Activated naive CD4-positive, alpha-beta T cell treated with anti-CD3 and anti-CD28 coated beads, Interleukin-2, amount 50 U/mL, for 72 hours (primary cell): ENCODE measurements at places on chromosomes 2 and 18. TPM values are rescaled to one million over a fixed set of nuclear protein-coding genes. Genes with fewer than 3 reads are reported as not detected.

Gene VIT
- total RNA-seq = not detected

Gene SPHKAP
- total RNA-seq = not detected

Gene ABCG8
- total RNA-seq = not detected

Gene ANKRD62
- total RNA-seq = not detected

Gene CRACDL
- not detected for total RNA-seq

Gene RAPGEF4
- 1.3 TPM for total RNA-seq

Gene IL37
- total RNA-seq = not detected

Gene DOK1
- total RNA-seq = 25.6 TPM

Gene TBR1
- 0.14 TPM for total RNA-seq

Gene LIPT1
- 6.9 TPM for total RNA-seq

Gene SLC19A3
- not detected for total RNA-seq

Gene SIGLEC15
- not detected for total RNA-seq

Gene ALLC
- not detected for total RNA-seq

Gene NTSR2
- not detected for total RNA-seq

Gene DRC1
- total RNA-seq = not detected

Gene RFX8
- total RNA-seq = 0.76 TPM

Gene PAPOLG
- 14.2 TPM for total RNA-seq

Gene GPR45
- not detected for total RNA-seq

Gene DSG1
- not detected for total RNA-seq

Gene SEPTIN2
- total RNA-seq = 148 TPM

Gene CHRND
- total RNA-seq = not detected

Gene UGT1A4
- not detected for total RNA-seq

Gene UGT1A7
- total RNA-seq = not detected

Gene STON1
- total RNA-seq = 2.4 TPM

Gene CCDC74B
- total RNA-seq = 1.7 TPM

Gene ZNF2
- 3.9 TPM for total RNA-seq

Gene PHOSPHO2
- total RNA-seq = 1.4 TPM

Gene C2orf76
- 6.1 TPM for total RNA-seq

Gene TRIB2
- total RNA-seq = 2.6 TPM

Gene SP5
- total RNA-seq = 0.19 TPM

Gene DSG3
- not detected for total RNA-seq

Gene NT5DC4
- total RNA-seq = not detected

Gene ABHD1
- 0.56 TPM for total RNA-seq

Gene SPR
- total RNA-seq = 6.6 TPM

Gene SCYGR4
- not detected for total RNA-seq

Gene SFXN5
- 16.0 TPM for total RNA-seq

Gene SERPINB11
- not detected for total RNA-seq

Gene CD207
- total RNA-seq = not detected

Gene SERPINB2
- not detected for total RNA-seq

Gene XPO1
- total RNA-seq = 208 TPM

Gene ACTG2
- 0.27 TPM for total RNA-seq

Gene SMYD1
- total RNA-seq = not detected

Gene HOXD9
- total RNA-seq = not detected

Gene MAP2
- total RNA-seq = 0.18 TPM

Gene TNFAIP6
- total RNA-seq = not detected

Gene CCDC68
- total RNA-seq = not detected

Gene CPO
- total RNA-seq = not detected

Gene UGT1A9
- not detected for total RNA-seq

Gene SATB2
- not detected for total RNA-seq

Gene STPG4
- not detected for total RNA-seq

Gene EDAR
- 0.46 TPM for total RNA-seq

Gene CHAC2
- total RNA-seq = 5.0 TPM

Gene TXNDC2
- not detected for total RNA-seq

Gene SKOR2
- total RNA-seq = not detected

Gene MC5R
- not detected for total RNA-seq
